ENCODE measurements at places on chromosomes 2 and 18.

- no peak for DNase-seq
These were observed 41.5 kb downstream of the TANC1 start for GRCh38 chr2:159009940-159010339.

DNA sequence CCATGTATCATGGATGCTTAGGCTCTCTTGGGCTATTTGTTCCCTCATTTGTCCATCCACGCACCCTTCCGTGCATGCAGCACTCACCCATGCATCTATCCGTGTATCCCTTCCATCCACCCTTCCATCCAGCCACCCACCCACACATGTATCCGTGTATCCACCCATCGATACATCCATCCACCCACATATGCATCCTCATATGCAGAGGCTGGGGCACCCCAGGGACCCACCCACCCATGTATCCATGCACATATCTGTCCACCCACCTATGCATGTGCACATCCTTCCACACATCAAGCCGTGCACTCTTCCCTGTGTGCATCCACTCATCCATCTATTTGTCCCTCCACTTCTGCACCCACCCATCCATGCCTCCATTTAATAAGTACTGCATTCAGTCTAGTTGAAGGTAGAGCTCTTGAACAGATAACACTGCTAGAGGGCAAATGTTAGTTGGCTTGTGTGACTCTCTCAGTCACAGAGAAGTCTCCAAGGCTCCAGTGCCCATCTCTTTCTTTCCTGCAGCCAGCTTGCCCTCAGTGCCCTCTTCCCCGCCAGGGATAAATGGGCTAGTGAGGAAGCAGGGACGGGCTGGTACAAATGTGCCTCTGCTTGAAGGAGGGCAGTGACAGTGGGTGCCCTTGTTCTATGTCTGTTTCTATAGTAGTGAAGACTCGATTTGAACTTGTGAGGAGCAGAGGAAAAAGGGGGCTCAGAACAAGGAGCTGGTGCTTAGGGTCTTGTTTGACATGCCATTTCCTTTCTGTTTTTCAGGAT, 61.5 kb downstream of the EMILIN2 start:
- DNase-seq = no peak

- no peak for DNase-seq
These were observed 9.4 kb downstream of the SMAD4 start for GRCh38 chr18:51039138-51040112.

GRCh38 chr2:205781244-205781931, 99.1 kb downstream of the NRP2 start:
- DNase-seq = no peak

DNA sequence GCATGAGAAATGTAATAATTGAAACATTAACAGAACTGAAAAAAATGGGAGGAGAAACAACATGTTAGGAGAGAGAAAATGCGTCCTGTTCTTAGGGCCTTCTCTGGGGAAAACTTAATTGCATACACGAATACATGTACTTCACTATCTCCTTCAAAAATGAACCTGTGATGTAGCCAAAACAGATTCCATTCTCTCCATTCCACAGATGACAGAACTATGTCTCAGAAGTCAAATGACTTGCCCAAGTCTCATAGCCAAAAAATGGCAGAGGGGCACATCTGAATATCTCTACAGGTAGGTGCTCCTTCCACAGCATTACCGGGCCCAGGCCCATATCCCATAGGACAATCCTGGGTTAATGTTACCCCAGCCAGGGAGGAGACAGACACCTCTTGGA, 3.9 kb upstream of the DCTN1 start:
- no peak for DNase-seq

DNA sequence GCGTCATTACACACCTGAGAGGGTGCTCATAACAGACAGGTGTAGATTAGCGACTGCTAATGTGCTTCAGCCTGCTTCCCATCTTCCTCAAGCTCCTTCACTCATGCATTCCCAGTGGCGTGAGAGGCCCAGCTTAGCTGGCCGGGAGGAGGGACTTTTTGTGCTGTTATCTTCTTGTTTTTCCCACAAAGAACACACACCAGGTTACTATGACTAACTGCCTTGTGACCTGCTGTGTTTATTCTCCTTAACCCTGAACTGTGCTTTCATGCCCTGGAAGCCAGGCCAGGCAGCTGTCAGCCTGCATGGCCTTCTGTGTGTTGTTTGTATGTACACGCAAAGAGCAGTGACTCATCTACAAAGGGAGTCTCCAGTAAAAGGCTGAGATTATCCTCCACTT, 143.8 kb downstream of the PIEZO2 start:
- no peak for DNase-seq

DNA sequence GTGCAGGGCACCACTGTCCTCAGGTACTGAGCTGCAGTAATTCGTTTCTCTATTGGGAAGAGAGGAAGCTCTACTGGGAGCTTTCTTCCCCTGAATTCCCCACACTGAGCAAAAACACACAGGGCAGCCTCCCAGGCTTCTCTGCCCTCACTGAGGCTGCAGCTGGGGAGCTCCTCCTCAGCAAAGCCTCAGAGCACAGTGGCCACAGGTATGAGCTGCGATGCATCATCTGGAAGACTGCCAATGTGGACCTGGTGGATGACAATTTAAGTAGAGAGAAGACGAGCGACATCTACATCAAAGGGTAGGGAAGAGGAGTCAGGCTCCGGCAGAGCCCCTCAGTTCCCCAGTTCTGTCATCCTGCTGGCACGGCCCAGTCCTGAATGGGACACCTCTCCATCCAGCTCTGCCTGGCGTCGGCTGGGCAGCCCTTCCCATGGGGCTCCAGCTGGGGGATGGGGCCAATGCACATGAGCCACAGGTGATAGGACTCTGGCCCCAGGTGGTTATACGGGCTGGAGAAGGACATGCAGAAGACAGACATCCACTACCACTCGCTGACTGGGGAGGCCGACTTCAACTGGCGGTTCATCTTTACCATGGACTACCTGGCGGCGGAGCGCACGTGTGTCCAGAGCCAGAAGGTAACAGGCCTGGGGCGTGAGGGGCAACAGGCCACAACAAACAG, 37.6 kb downstream of the LMAN2L start:
- no peak for DNase-seq

DNA sequence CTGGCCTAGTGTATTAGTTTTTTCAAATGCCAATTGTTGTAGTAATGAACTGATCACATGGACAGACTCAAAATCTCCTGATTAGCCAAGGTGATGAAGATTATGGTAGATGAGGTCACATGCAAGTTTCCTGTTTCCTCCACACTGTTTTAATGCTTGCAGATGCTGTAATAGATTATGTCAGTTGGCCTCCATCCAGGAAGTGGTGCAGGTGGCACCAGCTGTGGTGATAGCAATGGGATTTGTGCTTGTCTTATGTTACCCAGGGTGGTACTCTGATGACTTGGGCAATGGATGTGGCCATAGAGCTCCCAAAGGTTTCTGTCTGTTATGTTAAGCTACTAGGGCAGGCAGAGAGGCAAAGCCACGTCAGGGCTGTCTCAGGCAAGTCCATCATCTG, 332.9 kb upstream of the DDX18 start:
- no peak for DNase-seq

Data from stimulated activated CD8-positive, alpha-beta memory T cell treated with anti-CD3 and anti-CD28 coated beads, Interleukin-7, amount 100 ng/mL, for 1 hour (primary cell).